ENCODE measurements at places on chromosomes 3 and 15. TPM values are rescaled to one million over a fixed set of nuclear protein-coding genes. Genes with fewer than 3 reads are reported as not detected.

DNA sequence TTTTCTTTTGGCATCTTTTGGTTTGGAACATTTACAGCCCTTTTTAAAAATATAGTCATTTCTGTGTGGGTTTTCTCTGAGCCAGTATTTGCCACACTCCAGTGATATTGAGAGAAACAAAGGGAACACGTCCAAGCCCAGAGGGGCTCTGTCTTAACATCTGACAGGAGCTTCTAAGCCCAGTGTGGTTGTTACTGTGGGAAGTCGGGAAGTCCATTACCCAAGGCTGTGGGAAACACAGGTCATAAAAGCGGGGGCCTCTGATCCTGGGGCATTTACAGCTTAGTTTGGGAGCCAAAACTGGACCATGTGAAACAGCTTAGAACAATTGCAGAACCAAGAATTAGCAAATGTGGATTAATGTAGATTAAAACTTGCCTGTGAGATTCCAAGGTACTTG is 123.0 kb downstream of the PTPRG start:
- DNase-seq = no peak
- H3K4me1 ChIP-seq = no peaks in the 10 kb centered on the region
- no peaks in the 10 kb centered on the region for H3K36me3 ChIP-seq
- H3K4me3 ChIP-seq = no peak overlapping the region
- no peaks in the 10 kb centered on the region for H3K27me3 ChIP-seq

ARNT2 gene
- 0.38 TPM for total RNA-seq

- H3K4me1 ChIP-seq = peaks cover 2% of the 10 kb centered on the region
- no peaks in the 10 kb centered on the region for H3K27me3 ChIP-seq
- no peak for DNase-seq
- no peaks in the 10 kb centered on the region for H3K36me3 ChIP-seq
These were observed 60.5 kb downstream of the TLE3 start for GRCh38 chr15:70037292-70037640.

DNA sequence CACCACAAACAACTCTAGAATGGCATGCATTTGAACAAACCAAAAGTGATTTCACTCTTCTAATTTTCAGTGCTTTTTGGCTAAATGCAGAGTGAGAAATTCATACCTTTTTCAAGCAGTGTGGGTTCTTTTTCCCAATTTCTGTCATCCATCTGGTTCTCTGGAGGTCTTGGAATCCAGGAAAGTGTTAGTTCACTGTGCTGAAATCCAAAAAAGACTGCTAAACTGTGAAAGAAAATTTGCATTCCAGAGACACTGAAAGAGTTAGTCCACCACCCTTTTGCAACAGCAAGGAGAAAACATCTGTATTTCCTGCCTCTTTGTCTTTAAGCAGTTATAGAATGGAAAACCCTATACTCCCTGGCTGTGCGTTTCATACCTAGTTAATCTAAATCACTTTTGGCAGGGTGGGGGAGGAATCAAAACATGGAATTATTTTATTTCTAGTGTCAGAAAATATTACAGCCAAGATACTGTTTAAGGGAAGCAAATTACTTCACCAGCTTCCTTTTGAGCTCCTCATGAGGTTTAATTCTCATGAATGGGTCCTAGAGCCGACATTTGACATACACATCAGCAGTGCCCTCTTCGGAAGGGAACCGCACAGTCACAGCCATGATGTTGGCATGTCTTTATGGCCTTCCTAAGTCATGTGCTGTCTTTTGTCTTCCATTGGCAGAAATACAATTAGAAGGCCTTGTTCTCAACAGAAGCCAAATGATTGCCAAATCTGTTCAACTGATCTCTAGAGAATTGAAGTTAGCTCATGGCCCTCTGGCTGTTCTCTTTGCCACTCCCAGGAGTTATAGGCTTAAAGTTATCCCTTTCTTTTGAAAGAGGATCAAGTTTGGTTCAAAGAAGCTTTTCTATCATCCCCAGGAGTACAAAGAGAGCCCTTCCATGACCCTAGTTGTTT is 317.7 kb upstream of the TPRG1 start:
- no peak overlapping the region for H3K4me3 ChIP-seq
- no peak for DNase-seq
- H3K27me3 ChIP-seq = no peaks in the 10 kb centered on the region
- H3K4me1 ChIP-seq = no peaks in the 10 kb centered on the region
- no peaks in the 10 kb centered on the region for H3K36me3 ChIP-seq

DNA sequence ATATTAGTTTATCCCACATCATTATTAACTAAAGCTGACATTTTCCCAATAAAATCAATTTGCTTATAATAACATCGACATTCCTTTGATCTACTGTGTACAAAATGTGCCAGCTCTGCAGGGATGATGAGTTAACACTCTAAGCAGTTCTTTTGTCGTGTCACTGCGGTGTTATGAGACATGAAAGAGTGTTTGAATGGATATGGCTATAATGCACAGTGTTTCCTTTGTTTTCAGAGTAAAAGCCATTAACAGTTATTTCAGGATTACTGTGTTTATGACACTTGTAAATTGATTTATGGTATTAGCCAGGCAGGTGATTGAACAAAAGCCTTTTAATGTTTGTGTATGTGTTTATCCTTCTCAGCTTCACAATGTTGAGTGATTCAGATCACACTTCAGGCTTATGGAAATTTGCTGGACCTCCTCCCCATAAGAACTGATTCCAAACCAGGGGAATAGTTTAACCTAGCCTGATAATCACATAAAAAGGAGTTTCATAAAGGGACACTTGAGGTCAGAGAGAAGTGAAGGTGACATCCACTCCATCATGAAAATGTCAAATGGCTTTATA is 115.7 kb downstream of the CHL1 start:
- H3K36me3 ChIP-seq = no peaks in the 10 kb centered on the region
- no peak overlapping the region for H3K4me3 ChIP-seq
- H3K27me3 ChIP-seq = peaks cover 2% of the 10 kb centered on the region
- DNase-seq = no peak
- no peak overlapping the region for H3K27ac ChIP-seq

LOXL1 gene
- 3.3 TPM for total RNA-seq

GRCh38 chr3:195597848-195598247 is 14.1 kb upstream of the APOD start:
- no peak overlapping the region for H3K27ac ChIP-seq
- H3K4me3 ChIP-seq = no peak overlapping the region
- H3K36me3 ChIP-seq = no peaks in the 10 kb centered on the region
- no peak for DNase-seq

- peaks cover 10% of the 10 kb centered on the region for H3K4me1 ChIP-seq
- H3K27ac ChIP-seq = peak overlapping the region; percentile 40
These were observed 1108.5 kb upstream of the EPHA6 start for GRCh38 chr3:95705786-95706418.

GRCh38 chr3:175073219-175073905 is 214.2 kb downstream of the NAALADL2 start:
- no peak for DNase-seq
- H3K36me3 ChIP-seq = no peaks in the 10 kb centered on the region
- H3K4me1 ChIP-seq = no peaks in the 10 kb centered on the region

RLBP1 gene
- not detected for total RNA-seq

TRH gene
- not detected for total RNA-seq

DNA sequence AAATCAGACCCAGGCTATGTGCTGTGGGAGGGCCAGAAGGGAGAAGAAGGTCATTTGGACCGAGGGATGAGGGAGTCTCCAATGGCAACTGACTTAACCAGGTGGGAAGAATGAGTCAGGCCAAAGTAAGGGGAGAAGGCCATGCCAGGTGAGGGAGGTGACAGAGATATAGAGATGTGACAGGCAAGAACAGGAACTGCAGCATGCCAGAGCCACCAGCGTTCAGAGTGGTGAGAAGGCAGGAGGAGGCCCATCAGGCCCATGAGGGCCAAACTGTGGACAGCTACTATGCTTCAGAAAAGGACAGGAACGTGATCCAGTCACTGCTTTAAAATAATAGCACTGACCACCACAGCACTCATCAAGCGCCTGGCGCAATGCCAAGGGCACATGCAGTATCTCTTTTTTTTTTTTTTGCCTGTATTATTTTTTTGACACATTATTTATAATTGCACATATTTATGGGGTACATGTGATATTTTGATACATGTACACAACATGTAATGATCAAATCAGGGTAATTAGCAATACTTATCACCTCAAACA is 154.3 kb upstream of the IGF1R start:
- H3K36me3 ChIP-seq = no peaks in the 10 kb centered on the region
- no peak for DNase-seq
- no peaks in the 10 kb centered on the region for H3K4me1 ChIP-seq
- H3K27ac ChIP-seq = no peak overlapping the region

- no peak overlapping the region for H3K27ac ChIP-seq
- DNase-seq = no peak
- peaks cover 60% of the 10 kb centered on the region for H3K4me1 ChIP-seq
- H3K27me3 ChIP-seq = no peaks in the 10 kb centered on the region
- H3K36me3 ChIP-seq = peaks cover 2% of the 10 kb centered on the region
- no peak overlapping the region for H3K4me3 ChIP-seq
These were observed 445.5 kb upstream of the TBL1XR1 start for GRCh38 chr3:177642804-177643125.

DNA sequence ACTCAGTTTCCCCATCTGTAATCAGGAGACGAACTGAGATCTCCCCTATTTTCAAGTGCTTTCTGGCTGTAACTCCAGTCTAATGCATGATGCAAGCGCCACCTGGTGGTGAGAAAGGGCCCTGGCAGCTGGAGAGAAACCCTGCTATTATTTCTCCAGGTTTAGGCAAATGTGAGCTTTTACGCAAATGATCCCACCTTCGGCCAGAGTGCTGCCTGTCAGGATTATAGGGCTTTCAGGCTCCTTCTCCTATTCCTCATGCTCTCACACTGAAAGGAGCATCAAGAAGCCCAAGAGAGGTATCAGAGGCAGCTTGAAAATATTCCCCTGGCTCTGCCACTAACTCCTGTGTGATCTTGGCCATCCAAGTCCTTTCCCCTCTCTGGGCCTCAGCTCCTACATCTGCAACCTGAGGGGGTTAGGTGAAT is 93.9 kb upstream of the RASGRF1 start:
- H3K36me3 ChIP-seq = no peaks in the 10 kb centered on the region
- no peak overlapping the region for H3K27ac ChIP-seq
- no peaks in the 10 kb centered on the region for H3K4me1 ChIP-seq
- H3K27me3 ChIP-seq = peaks cover 4% of the 10 kb centered on the region
- DNase-seq = peak; percentile 78

- no peak overlapping the region for H3K4me3 ChIP-seq
- H3K27ac ChIP-seq = no peak overlapping the region
- H3K36me3 ChIP-seq = no peaks in the 10 kb centered on the region
- no peaks in the 10 kb centered on the region for H3K4me1 ChIP-seq
These were observed 84.3 kb downstream of the ADAMTS7 start for GRCh38 chr15:78726870-78727551.

- peaks cover 24% of the 10 kb centered on the region for H3K36me3 ChIP-seq
- H3K4me1 ChIP-seq = peaks cover 46% of the 10 kb centered on the region
- no peak for DNase-seq
- no peaks in the 10 kb centered on the region for H3K27me3 ChIP-seq
- H3K27ac ChIP-seq = no peak overlapping the region
- no peak overlapping the region for H3K4me3 ChIP-seq
These were observed 123.9 kb downstream of the OXNAD1 start for GRCh38 chr3:16388850-16389441.

CDHR4 gene
- total RNA-seq = 0.22 TPM

INKA1 gene
- total RNA-seq = 1.0 TPM

YEATS2 gene
- 48.8 TPM for total RNA-seq

DNA sequence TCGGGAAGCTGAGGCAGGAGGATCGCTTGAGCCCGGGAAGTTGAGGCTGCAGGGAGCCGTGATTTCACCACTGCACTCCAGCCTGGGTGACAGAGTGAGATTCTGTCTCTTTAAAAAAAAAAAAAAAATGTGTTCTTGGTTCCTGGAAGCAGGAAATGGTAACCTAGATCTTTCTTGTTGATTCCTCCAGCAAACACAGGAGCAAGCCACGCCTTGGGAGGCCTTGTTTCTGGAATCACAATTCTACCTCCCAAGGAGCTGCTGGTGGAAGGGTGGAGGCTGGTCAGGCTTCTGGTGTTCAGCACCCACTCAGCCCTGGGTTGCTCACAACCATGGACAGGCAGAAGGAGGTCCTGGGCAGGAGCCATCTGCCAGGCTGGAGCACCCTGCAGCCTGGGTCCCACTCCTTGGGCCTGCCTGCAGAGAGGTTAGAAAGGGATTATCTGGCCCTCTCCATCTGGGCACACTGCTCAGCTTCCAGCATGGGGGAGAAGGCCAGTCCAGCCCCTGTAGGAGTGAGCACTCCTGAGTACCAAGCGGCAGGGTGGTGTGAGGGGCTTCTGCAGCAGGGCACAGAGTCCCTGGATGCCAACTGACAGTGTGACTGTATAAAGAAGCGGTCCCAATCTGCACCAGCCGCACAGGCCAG is 65.6 kb downstream of the ABTB1 start:
- H3K36me3 ChIP-seq = no peaks in the 10 kb centered on the region
- no peak for DNase-seq
- no peaks in the 10 kb centered on the region for H3K4me1 ChIP-seq
- H3K27me3 ChIP-seq = peaks cover 8% of the 10 kb centered on the region
- H3K4me3 ChIP-seq = no peak overlapping the region

- no peak overlapping the region for H3K4me3 ChIP-seq
- no peaks in the 10 kb centered on the region for H3K4me1 ChIP-seq
- H3K27ac ChIP-seq = no peak overlapping the region
- H3K36me3 ChIP-seq = peaks cover 18% of the 10 kb centered on the region
These were observed 103.3 kb downstream of the ATG7 start for GRCh38 chr3:11375333-11376088.

DNA sequence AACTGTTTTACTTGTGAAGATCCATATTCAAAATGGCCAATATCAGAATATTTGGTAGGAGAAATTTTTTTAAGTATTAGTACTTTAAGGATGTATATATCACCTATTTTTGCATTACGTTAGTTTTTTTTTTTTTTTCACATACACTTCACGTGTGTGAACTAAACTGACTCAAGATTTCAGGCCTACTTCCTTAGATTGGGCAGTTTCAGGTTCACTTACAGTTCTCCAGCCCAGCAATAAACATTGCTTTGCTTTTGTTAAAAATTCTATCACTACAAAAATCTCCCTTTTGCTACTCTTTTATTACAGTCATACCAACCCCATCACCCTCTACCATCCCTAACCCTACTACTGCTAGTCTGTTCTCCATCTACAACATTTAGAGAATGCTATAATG is 183.6 kb downstream of the KCNH8 start:
- no peaks in the 10 kb centered on the region for H3K4me1 ChIP-seq
- H3K4me3 ChIP-seq = no peak overlapping the region
- no peak overlapping the region for H3K27ac ChIP-seq
- no peak for DNase-seq

SAXO2 gene
- total RNA-seq = not detected

RTP4 gene
- total RNA-seq = 2.7 TPM
